ENCODE measurements at places on chromosomes 3 and 15.

- DNase-seq: no peak
Measured at GRCh38 chr15:98442901-98443300, 205.4 kb upstream of the IGF1R start.

- peak; percentile 29 for DNase-seq
Measured at GRCh38 chr15:95259513-95259912, 1028.2 kb downstream of the MCTP2 start.

DNA sequence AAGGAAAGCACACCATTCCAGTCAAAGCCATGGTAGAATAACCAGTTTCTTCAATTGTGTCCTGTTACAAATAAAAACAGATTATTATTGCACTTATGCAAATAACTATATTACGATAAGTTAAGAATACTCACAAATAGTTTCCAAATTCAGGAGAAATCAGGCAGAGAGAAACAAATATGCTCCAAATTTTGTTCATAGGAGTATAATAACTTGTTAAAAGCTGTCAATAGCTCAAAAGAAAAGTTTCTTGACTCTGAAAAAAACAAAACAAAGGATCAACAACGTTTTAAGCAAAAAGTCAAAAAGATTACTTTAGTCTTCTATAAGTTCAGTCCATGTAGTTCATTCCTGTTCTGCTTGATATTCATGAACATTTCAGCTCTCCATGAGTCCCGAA, 59.7 kb upstream of the BDH1 start:
- DNase-seq: no peak

DNA sequence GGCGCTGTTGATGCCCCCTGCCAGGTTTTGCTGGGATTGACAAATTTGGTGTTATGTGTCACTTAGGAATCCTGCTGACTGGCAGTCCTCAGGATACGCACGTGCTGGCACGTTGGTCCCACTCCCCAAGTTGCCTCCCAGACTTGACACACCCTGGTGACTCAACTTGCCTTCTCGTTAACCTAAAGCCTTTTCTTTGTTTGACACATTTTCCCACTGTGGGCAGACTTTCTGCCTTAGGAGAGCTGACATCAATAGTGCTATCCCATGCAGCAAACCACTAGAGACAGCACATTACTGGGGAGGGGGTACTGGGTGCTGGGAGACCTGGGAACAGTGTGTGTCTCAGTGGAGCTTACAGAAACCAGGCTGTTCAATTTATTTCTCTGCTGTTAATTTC, 104.3 kb downstream of the OXNAD1 start:
- no peak for DNase-seq

DNA sequence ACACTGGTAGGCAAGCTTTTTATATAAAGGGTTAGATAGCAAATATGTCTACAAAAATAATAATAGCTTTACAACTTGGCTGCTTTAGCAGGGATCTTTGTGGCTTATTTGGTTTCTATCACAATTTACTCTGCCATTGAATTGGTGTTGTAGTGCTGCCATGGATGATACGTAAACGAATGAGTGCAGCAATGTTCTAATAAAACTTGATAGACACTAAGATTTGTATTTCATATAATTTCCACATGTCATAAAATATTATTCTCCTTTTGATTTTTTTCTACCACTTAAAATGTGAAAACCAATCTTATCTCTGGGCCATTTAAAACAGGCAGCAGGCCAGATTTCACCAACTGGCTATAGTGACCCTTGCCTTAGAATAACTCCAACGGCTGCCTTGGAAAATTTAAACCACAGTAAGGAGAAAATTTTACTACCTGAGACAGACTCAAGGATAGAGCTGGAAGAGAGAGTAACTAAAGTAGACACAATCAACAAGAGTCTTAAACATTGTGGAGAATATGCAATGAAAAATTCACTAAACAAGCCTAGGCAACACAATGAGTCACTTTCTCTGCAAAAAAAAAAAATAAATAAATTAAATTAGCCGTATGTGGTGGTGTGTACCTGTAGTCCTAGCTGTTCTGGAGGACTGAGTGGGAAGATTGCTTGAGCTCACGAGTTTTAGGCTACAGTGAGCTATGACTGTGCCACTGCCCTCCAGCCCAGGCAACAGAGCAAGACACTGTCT, 8.1 kb downstream of the NPHP3 start:
- DNase-seq: no peak

GRCh38 chr3:143565951-143566350, 282.3 kb downstream of the SLC9A9 start:
- no peak for DNase-seq

GRCh38 chr3:159795042-159795441, 193.6 kb upstream of the IL12A start:
- no peak for DNase-seq

GRCh38 chr3:194623449-194624290, 9.5 kb downstream of the TMEM44 start:
- no peak for DNase-seq

- no peak for DNase-seq
Measured at GRCh38 chr15:101615986-101616848, 36.0 kb downstream of the TM2D3 start.

- DNase-seq: no peak
Measured at GRCh38 chr15:80106051-80106450, 46.6 kb downstream of the ZFAND6 start.

GRCh38 chr3:120637851-120638559, 41.9 kb downstream of the NDUFB4 start:
- no peak for DNase-seq

- no peak for DNase-seq
Measured at GRCh38 chr3:193548406-193548805, 6.3 kb downstream of the ATP13A4 start.

DNA sequence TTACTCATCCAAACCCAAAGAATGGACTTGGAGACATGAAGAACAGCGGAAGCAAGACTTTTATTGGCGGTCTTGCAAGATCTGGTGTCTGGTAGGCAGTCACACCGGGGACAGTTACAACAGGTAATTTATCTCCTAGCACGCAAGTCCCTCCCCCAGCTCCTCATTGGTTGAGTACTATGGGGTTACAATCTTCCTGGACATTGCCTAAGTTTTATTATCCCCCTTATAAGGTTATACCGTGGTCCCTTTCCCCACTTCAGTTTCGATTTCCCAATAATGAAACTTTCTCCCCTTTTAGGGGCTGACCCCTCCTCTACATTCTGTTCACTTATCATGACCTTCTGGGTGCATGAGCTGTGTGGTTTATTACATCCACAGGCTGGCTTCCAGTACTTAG, 18.7 kb downstream of the ARL8B start:
- no peak for DNase-seq

DNA sequence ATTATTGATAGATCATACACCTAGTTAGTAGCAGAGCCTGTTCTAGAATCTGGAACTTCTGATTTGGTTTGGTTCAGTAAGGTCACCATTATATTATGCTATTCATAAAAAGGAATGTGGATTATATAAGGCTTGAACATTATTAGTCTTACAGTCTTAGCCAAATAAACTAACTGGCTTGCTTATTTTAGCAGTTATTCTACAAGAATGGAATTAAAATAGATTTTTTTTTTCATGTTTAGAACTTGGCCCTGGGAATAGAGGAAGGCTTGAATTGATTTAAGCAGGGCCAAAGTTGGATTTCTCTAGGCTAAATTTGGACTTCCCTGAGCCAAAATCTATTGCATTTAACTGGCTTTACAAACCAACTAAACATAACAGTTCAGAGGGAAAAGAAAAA, 24.4 kb downstream of the DTWD1 start:
- DNase-seq: no peak

GRCh38 chr15:92676561-92676960, 21.0 kb upstream of the FAM174B start:
- DNase-seq: no peak

DNA sequence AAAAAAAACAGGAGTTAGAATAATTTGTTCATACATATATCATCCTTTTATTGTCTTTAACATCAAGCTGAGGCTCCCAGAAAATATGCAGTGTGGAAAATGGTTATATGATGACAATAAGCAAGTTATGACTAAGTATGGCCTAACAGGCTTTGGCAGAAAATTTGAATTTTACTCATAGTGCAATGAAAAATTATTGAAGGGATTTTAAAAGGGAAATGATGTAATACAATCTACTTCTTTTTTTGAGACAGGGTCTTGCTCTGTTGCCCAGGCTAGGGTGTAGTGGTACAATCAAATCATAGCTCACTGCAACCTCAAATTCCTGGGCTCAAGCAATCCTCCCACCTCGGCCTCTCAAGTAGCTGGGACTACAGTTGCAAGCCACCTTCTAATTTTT, 78.7 kb downstream of the FAIM start:
- no peak for DNase-seq

DNA sequence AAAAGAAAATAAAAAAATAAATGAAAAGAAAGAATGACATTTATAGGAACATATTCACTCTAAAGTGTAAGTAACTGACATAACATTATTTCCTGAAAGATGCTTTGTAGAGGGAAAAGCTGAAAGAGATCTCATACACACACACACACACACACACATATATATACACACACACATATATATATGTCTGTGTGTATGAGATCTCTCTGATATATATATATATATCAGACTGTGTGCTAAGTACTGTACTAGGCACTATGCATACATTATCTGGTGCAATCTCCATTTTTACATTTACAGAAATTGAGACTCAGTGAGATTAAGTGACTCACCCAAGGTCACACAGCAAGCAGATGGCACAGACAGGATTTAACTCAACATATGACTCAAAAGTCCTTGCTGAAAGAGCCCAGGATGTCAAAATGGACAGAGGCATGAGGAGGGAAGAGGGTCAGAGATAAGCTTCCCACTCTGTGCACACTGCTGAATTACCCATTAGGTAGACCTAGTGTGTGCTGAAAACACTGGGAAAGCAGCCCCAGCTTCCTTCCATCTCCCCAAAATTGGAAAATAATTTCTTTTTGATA, 15.0 kb downstream of the BHLHE40 start:
- no peak for DNase-seq

DNA sequence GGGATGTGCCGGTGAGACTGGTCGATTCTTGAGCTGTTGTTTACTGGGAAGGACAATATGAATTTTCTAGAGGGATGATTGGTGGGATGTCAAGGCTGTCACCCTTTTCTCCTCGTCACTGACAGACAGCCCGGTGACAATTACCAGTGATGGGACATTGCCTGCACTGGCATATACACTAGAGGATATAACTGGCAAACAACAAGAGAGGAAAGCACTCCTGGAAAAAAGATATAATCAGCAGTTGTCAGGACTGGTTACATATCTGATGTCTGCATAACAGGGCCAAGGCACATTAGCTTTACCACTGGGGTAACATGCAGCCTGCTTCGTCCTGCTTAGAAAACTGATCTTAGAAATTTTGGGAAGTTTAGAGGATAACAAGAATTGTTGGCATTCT, 131.1 kb downstream of the ROBO2 start:
- DNase-seq: no peak

GRCh38 chr3:15011174-15011573, 53.9 kb downstream of the MRPS25 start:
- no peak for DNase-seq

DNA sequence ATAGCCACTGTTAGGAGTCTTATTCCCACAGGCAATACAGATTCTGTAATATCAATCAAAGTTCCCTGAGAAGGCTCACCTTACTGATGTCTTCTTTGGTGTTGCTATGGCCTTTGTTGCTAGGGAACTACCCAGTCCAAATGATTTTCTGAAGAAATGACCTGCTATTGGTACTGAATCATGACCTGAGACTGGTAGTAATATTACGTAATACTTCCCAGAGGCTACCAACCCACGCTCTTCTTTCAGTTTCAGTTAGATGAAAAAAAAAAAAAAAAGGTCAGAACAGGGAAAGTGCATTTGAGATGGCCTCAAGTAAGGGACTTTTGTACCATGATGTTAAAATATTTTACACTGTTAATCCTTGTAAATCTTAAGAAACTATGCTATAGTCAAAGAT, 1092.5 kb upstream of the EPHA6 start:
- peak; percentile 11 for DNase-seq

GRCh38 chr3:167668651-167669050, 14.9 kb upstream of the WDR49 start:
- DNase-seq: no peak

DNA sequence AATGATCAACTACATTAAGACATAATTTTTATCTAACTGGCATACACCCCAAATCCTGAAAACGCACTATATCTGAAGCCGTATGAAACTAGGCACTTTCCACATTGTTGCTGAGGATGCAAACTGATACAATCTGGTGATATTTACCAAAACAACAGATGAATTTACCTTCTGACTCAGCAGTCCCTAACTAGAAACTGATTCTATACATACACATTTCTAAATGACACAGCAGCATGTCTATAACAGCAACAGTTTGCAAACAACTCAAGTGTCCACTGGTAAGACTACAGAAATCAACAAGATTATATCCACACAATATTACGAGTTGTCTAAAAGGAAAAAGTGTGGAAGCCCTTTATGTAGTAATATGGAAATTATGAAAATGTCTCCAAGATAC, 22.9 kb downstream of the SECISBP2L start:
- no peak for DNase-seq

GRCh38 chr3:12751571-12751970, 7.5 kb downstream of the TMEM40 start:
- peak; percentile 73 for DNase-seq

DNA sequence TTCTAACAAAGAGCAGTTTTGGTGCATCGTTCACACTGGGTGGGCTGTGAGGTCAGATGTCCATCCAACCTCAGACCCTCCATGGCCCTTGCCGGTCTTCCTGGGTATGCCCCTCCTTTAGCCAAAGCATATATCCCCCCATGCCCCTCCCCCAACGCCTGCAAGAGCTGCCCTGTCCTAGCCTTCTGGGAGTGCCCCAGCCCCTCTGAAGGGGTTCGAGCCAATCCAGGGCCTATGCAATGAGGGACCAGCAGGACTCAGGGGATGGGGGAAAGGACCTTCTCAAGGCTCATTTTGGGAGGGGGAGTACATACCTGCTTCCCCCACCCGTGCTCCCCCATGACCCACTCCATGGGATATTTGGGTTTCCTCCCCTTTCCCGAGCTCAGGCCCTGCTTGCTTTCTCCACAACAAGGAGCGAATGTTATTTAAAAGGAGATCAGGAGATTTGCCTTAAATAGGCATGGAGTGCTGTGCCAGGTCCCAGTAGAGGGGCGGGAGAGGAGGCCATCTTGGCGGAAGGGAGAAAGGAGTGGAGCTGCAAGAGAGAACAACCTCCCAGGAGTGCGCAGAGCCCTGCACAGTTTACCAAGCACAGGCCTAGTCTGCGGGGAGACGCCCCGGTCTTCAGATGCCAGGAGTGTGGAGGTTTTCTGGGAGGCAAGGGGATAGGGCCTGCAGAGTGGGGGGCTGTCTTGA, 18.2 kb downstream of the PIF1 start:
- no peak for DNase-seq

DNA sequence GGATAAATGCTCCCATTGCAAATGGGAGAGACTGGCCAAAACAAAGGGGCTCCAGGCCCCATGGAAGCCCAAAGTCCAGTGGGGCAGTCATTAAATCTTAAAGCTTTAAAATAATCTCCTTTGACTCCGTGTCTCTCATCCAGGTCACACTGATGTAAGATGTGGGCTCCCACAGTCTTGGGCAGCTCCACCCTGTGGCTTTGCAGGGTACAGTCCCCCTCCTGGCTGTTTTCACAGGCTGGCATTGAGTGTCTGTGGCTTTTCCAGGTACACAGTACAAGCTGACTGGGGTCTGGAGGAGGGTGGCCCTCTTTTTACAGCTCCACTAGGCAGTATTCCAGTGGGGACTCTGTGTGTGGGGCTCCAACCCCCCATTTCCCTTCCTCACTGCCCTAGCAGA, 45.9 kb downstream of the NIPA2 start:
- DNase-seq: no peak

All from HTR-8/SVneo (cell line).